ENCODE measurements at places on chromosomes 5 and 9.

DNA sequence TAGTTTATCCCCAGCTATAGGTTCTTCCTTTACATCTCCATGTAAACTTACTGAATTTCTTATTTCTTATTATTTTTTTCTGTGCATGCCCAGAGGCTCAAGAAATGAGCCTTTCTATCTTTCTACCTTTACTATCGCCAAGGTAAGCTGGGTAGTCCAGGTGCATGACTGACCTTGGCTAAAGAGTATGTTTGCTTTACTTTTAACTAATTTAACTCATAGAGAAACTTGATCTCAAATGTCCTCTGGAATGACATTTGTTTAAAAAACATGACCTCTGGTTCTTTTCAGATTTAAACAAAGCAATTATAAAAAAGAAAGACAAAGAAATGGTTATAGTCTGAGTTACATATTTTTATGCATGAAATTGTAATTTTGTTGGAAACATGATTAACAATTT is 397 bp downstream of the C6 start:
- no peak for DNase-seq

GRCh38 chr5:16456103-16456832 is 9.3 kb downstream of the ZNF622 start:
- peak; percentile 75 for DNase-seq

DNA sequence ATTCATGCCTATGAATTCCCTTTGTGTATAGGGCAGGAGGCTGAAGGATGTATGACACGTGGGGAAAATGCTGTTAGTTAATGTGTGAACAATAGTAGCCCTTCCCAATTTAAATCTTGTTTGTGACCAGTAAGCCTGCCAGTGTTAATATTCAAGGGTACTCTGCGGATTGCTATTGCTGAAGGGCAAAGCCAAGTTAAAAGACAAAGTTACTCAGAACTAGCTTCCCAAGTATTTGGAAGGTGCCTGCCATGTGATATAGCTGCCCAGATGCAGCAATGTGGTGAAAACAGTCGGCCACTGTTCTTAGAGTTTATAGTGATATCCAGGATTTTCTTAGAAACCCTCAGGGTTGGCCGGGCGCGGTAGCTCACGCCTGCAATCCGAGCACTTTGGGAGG is 34.6 kb downstream of the MARVELD2 start:
- DNase-seq = no peak

DNA sequence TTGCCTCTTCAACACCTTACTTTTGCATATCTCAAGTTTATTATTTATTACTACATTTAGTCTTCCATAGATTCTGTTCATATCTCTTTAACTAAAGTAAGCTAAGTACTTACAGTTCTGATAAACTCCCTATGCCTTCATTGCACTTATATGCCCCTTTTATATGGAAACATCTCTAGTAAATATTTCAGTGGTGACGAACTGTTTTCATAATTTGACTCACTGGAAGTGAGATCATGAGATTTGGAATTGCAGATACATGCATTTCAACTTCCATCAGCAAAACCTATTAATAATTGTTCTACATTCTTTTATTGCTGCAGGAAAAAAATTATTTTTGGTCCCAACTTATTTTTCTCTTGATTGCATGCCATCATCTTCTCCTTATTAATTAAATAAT is 263.5 kb downstream of the CD180 start:
- no peak for DNase-seq

GRCh38 chr9:118529210-118529609 is 825.0 kb downstream of the TLR4 start:
- DNase-seq = no peak

GRCh38 chr5:170533383-170533782 is 29.6 kb downstream of the KCNIP1 start:
- no peak for DNase-seq

DNA sequence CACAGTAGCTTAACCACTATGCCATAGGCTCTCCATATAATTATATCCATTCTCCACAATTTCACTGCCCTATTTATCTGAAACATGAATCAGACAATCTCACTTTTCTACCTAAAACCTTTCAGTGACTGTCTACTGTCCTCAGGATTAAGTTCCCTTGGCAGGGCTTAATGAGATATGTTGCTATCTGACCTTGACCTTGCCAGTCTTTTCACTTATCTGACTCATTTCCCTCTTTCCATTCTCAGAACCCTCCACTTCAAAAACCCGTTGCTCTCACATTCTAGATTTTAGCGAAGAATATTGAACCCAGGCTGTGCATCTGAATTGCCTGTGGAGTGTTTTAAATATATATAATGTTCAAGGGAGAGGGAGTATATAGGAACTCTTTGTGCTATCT is 452.1 kb upstream of the MPDZ start:
- DNase-seq = no peak

- DNase-seq = no peak
Observed at GRCh38 chr5:139946006-139946405, 97.1 kb downstream of the NRG2 start.

GRCh38 chr5:54361691-54362411 is 51.5 kb upstream of the ARL15 start:
- DNase-seq = no peak

DNA sequence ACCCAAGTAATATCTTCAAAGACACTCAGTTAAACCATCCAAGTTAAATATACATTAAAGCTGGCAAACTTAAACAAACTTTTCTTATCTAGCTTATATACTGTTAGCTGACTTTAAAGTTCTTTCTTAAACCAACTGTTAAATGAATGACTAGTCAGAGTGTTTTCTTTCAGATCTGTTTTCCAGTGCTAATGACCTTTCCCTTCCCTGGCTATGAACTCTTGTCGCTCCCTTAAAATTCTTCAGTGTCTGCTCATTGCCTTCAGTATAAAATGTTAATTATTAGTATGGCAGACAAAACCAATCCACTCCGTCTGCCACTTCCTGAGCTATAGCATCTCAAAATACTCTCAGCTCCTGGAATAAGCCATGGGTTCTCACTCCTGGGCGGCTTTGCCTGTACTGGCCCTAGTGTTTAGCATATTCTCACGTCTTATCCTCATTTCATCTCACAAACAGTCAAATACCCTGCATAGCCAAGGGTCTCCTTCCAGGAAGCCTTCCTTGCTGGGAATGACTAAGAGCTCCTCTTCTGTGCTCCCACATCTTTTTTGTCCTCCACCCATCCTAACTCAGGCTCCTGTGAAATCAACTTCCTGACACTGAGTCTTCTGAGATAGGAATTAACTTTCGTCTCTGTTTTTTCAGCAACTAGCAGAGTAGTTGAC is 87.7 kb downstream of the VCAN start:
- no peak for DNase-seq

DNA sequence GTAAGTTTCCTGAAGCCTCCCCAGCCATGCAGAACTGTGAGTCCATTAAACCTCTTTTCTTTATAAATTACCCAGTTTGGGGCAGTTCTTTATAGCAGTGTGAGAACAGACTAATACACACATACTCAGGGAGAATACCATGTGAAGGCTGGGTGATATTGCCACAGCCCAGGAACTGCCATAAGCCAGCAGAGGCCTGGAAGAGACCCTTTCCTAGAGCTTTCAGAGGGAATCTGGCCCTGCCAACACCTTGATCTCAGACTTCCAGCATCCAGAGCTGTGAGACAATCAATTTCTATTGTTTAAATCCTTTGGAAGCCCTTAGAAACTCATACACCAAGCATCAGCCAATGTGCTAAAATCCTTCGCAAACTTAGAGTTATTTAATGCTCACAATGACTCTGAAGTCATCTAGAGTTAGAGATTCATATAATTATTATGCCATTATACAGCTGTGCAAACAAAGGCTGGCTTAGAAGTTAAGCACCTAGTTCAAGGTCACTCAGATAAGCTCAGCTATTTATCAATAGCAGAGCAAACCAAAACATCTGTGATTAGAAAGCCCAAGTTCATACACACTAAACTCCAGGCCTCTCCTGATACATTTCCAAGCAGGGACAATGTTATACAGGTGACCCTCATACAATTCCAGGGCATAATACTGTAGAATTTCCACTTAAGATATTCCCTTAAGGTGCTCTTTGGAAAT is 531.8 kb upstream of the DAP start:
- no peak for DNase-seq

DNA sequence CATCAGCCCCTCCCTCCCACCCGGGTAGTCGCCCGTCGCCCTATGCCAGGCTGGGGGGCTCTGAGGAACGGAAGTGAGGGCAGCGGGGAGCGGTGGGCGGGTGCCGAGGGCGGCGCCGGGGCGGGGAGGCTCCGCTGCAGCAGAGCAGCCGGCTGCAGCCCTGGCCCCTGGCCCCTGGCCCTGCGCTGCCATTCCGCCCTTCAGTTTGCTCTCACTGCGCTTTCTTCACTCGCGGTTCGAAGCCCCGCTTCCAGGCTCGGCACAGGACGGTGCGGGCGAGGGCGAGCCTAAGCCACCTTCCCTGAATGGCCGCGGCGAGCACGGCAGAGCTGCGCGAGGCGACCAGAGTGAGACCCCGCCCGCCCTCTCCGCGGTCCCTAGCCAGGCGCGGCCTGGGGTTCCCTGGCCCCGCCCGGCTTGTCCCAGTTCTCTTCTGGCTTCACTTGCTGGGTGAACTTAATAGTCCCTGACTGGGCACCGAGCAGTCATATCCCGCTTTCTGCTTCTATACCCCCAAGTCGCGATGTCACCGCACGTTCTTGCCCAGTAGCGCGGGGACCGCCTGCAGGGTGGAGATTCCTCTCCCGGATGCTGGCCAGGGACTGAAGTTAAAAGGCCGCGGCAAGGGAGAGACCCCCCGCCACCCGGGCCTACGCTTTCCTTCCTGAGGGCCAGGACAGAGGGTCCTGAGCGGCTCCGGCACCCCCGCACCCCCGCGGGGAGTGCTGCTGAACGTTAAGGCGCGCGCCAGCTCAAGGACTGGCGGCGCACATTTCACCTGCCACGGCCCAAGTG is 623 bp upstream of the TRIM36 start:
- no peak for DNase-seq

DNA sequence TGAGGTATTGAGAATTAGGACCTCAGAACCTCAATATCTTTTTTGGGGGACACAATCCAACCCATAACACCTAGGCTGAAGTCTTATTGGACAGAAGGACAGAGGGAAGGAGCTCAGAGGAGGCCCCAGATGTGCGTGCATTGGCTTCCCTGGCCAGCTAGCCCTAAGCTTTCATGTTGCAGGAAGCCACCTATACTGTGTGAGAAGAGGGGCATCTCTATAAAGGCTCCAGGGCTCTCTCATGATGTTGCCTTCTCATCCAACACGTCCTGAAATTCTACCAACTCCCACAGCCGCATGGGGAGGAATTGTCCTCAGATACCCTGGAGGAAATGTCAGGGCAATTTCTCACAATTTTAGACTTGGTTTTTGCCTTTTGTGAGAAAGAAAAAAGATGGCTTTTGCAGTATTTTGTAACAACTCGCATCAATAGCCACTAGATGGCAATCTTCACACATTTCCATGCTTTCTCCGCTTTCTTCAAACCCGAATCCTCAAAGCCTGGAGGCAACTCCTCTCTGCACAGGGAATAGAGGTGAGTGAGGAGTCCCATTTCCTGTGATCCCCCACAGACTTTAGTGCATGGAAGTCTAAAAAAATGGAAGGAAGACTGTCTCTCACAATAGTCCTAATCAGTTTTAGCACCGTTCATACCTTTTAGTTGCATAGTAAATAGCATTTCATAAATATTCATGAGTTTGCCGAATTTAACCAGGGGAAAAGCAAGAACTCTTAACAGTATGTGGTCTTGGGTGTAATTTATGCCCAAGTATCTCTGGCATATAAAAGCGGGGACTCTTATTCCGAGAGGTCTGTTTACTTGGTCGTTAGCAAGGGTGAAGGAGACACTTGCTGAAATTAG is 7.4 kb upstream of the PPP3R2 start:
- DNase-seq = peak; percentile 28

GRCh38 chr5:77266291-77266690 is 55.8 kb downstream of the PDE8B start:
- no peak for DNase-seq

DNA sequence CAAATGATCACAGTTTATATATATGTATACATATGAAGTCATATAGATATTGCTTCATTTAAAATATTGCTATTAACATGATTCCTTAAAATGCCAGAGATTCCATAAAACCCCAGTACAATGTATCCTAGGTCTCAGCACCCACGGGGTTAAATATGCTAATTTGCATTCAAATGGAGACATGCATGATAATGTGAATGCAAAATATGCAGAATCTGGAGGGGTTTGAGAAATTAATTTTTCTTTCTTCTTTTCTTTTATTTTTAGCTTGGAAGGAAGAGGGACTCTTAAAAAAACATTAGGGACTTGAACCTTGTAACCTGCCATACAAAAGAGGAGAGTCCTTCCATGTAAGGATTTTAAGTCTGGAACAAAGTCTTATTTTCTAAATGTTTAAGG is 211.9 kb downstream of the MEF2C start:
- DNase-seq = no peak

GRCh38 chr9:126707083-126707482 is 93.4 kb downstream of the LMX1B start:
- DNase-seq = no peak

DNA sequence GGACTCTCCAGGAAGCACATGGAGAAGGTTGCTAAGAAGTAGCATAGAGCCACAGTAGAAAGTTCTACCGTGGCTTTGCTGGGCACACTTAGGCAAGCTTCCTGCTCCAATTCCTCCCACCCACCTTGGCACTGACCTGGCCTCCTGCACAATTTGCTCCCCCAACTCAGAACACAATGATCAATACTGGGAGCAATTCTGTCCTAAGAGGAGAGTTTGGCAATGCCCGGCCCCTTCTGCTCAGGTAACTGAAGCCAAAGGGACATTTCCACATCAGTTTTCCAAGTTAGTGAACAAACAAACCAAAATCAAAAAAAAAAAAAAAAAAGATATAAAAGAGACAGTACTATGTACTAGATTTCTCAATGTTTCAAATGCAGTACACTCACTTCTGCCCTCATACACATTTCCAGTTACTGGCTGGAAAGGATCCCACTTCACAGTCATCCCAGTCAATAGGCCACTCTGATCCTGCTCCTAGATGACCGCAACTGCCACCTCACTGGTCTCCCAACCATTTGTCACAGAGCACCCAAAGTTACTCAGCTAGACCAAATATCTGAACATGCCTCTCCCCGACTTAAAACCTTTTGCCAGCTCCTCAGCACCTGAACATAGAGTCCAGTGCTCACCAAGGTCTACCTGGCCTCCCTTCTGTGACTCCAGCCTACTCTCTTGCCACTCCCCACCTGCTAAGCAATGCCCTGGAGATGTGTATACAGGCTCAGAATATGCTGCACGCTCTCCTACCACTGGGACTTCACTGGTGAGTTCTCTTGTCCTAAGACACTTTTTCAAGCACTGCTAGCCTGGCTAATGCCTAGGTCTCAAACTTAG is 21.3 kb downstream of the ABCA1 start:
- no peak for DNase-seq

- DNase-seq = no peak
Observed at GRCh38 chr9:112535811-112536210, 49.2 kb downstream of the KIAA1958 start.

DNA sequence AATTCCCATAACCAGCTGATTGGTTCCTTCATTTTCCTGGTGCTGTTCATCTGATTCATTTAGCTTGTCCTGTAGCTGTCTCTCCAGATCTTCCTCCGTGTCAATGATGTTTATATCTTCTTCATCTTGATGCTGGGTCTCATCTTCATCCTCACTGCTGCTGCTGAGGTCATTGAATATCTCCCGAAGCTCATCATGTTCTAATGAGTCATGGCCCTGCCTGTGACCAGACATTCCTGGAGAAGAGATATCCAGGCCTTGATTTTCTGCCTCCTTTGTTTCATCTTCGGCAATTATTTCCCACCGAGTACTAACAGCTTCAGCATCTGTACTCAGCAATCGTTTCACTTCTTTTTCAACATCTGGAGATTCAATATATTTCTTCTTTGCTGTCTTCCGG is 1.4 kb downstream of the TAF7 start:
- no peak for DNase-seq

Measured in CD4-positive, alpha-beta T cell treated with Interleukin-2 at 100 ng/mL for 4 hours (primary cell).